Small intestine (tissue), 16 donors: ENCODE measurements at places on chromosomes 1 and 21.

- no peak for DNase-seq
Observed at GRCh38 chr1:246333855-246334254, 173.2 kb downstream of the SMYD3 start.

- DNase-seq, result no peak
Observed at GRCh38 chr1:21734526-21734925, 48.4 kb downstream of the USP48 start.

DNA sequence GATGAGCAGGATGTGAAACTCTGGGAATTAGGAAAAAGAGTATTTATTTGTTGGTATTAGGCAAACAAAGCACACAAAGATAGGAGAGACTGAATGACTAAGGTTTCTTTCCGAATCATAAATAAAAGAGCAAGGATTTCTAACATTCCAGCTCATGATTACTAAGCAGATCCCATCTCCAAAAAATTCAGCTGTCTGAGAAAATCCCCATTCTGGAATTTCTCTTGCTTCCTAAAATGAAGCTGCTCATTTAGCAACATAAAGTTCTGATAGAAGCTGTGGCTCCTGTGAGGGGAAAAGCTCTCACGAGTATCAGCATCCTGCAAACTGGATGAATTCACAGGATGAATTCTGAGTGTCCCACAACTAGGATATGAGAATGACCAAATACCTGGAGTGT, 6.7 kb upstream of the SH2D5 start:
- no peak for DNase-seq

DNA sequence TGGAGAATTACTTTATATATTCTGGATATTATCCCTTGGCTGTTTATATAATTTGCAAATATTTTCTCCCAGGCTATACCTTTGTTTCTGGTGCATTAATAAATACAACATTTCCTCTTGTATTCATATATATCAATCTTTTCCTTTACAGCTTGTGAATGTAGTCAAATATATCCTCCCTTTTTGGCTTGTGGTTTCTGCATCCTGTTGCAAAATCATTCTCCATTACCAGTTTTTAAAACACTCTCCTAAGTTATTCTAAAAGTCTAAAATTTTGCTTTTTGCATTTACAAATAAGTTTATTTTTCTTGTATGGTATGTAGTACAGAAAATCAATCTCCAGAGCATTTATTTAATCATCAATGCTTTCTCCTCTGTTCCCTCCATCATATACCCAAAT, 909.4 kb downstream of the ADGRL2 start:
- DNase-seq, result no peak

GRCh38 chr1:12029720-12030339, 10.5 kb downstream of the MIIP start:
- DNase-seq, result no peak

DNA sequence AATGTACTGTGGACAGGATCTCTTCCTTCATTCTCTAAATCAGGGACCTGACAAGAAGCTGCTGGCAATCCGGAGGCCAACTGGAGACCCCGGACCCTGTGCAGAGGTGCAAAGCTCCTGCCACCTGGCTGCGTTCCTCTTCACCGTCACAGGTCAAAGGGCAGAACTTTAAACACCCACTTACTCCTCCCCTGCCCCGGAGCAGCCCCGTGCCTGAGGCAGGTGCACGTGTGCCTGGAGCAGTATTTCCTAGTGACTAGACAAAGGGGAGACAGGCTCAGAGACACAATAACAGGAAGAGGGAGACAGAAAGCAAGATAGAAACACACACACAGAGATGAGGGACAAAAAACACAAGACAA, 6.6 kb upstream of the PIGC start:
- DNase-seq, result peak; percentile 86

- peak; percentile 82 for DNase-seq
Observed at GRCh38 chr1:186982116-186982515, 153.4 kb downstream of the PLA2G4A start.

- DNase-seq, result no peak
Observed at GRCh38 chr1:238380167-238380566, 489.4 kb upstream of the ZP4 start.
